ENCODE measurements at places on chromosomes 3 and 15.

- no peak for DNase-seq
Observed at GRCh38 chr15:34701536-34701935, 53.3 kb downstream of the GJD2 start.

GRCh38 chr3:194231929-194232832, 96.2 kb downstream of the HES1 start:
- DNase-seq, result no peak

DNA sequence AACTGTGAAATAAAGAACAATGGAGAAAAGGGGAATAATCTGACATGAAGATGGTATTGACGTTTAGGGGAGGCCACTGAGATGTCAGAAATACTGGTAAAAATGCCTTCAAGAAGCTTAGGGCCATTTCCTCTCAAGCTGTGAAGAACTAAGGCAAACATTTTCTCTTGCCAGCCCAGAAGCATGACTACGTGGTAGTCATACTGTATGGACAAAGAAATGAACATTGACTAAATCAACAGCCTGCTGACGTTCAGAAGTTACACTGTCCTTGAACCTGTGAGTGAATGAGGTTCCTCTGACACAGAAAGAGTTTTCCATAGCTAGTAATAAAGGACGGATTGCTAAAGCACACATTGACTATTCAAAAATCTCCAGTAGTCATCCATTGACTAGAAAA, 121.0 kb downstream of the P3H2 start:
- no peak for DNase-seq

DNA sequence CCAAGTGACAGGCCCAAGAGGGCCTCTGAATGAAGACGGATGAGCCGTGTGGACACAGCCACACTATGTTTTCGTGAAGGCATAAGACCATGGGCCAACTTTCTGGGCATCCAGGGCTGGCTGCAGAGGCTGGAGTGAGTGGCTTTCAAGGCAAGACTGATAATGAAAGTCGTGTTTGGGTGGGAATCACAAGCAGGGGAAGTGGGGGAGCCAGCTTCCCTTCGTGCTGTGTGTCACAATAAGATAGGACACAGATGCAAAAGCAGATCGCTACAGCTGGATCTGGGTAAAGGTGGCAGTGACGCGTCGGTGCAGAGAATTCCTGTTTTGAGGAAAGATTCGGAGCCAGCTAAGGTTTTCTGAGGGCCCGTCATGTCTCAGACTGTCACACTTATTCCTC, 309.8 kb upstream of the CTDSPL start:
- DNase-seq, result no peak

DNA sequence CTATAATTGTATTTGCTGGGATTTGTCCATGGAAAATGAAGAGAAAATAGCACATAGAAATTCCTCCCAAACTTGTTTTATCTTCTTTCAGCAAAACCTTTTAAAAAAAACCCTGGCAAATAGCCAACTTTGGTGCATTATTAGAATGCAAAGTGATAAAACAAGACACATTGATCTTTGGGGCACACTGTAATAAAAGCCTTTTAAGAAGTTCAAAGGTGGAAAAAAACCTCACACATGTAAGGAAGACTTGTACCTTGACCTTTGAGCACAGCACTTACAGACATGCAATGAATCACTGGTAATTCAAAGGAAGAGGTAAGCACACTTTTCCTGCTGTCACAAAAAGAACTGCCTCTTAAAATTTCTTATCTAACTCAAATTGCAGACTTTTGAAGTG, 8.0 kb upstream of the MORC1 start:
- no peak for DNase-seq

DNA sequence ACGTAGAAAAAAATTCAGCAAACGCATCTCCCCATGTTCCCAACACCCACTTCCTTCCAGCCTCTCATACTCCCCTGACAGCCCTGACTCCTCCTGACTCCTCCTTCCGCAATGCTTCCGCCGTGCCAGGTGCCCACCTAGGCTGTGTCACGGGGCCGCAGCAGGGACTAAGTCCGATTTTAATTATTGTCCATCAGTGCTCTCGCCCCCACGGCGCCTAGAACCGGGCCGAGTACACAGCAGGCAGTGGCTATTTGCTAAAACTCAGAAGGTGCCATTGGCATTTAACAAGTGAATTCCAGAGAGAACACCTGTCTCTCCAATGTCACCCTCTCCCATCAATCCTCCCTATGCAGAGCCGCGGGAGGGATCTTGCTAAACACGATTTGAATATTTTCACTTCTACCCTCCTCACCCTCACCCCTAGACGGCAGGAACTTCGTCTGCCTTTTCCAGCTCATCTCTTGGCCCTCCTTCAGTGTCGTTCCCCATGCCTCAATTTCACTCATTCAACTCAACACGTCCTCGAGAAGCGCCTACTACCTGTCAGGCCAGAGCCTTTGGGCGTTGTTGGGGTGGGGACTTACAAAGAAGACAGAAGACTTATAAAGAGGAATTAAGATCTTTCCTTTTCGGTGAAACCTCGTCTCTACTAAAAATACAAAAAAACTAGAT, 11.5 kb upstream of the SHF start:
- no peak for DNase-seq
